ENCODE measurements at places on chromosomes 5 and 9.

GRCh38 chr9:72396247-72397091, 31.5 kb upstream of the ZFAND5 start:
- no peak for DNase-seq

DNA sequence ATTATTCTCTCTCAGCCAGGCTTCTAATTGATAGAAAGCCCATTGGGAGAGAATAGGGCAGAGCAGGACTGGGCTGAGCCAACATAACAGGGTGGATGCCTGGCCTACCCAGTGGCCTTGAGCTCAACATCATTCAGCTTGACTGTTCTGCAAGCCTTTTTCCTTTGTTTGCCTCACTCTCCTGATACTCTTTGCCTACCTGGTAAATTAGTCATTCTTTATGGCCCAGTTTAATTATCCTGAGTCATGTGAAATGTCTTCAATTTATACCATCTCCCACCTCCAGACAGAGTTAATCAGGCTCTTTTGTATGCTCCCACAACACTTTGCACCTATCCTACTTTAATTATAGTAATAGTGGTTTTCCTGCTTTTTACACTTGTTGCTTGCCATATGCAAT, 13.6 kb downstream of the GLRA1 start:
- DNase-seq = no peak

DNA sequence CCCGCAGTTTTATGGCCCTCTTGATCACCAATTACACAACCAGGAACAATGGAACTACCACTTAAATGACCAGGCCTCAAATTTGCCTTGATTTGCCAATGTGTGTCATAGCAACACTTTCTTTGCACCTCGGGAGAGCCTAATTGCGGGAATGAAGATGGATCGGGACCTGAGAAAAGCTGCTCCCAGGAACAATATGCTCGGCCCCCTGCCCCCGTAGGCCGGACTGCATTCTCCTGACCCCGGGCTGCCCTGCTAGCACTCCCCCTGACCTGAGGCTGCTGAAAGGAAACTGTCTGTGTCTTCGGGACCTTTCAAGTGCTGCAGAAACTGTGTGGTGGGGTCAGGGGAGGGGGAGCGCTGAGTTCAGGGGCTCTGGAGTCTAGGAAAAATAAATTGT, 294.3 kb upstream of the IRX1 start:
- DNase-seq = no peak

DNA sequence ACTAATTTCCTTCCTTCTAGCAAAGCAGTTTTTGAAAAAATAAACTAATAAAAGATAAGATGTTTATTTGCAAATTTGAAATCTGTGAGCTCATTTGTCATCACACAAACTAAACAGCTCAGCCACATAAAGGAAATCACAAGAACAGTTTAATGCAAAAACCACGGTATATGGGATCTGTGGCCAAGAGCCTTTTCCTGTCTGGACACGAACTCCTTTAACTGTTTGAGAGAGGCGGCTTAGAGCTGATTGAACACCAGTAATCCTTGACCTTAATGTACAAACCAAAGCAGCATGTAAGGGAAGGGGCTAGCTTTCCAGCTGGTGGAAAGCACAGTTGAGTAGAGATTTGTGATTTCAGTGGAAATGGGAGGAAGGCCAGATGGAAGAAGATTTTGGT, 66.3 kb upstream of the SPINK5 start:
- no peak for DNase-seq

- no peak for DNase-seq
Observed at GRCh38 chr5:96796434-96796833, 11.3 kb downstream of the ERAP1 start.

DNA sequence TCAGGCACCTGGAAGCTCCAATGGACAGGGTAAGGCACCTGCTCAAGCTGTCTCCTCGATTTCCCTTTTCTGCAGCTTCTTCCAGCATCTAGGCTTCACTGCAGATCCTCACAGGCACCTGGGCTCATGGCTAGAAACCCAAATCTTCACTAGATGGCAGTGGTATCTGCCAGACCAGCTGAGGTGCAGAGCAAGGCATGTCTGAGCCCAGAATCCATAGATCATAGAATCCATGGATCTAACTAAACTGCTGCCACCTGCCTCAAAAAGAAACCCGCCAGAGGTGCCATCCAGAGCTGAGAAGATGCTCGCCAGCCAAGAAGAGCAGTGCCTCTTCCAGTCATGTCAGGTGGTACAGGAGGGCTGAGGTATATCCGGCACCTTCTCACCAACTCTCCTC, 6.9 kb downstream of the SHC3 start:
- DNase-seq = no peak
